ENCODE measurements at places on chromosomes 4 and X.

GRCh38 chrX:114906984-114907510 is 110.4 kb downstream of the IL13RA2 start:
- no peak for DNase-seq

DNA sequence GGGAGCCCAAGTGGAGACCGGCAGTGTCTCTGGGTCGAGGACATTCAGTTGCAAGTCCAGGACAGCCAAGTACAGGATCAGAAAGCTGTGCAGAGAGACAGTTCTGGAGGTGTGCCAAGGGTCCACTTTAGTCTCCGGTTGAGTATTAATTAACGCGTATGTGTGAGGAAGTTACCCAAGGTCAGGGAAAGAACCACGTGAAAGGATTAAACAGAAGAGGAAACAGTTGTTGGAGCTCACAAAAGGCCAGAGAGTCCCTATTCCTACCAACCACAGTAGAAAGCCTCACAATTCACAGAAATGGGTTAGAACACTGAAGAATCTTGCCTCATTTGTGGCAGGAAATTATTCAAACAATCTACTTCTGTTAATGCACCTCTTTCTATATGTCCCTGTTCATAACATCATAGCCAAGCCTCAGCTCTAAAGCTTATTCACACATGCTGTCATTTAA is 17.9 kb upstream of the NSUN7 start:
- DNase-seq = no peak

DNA sequence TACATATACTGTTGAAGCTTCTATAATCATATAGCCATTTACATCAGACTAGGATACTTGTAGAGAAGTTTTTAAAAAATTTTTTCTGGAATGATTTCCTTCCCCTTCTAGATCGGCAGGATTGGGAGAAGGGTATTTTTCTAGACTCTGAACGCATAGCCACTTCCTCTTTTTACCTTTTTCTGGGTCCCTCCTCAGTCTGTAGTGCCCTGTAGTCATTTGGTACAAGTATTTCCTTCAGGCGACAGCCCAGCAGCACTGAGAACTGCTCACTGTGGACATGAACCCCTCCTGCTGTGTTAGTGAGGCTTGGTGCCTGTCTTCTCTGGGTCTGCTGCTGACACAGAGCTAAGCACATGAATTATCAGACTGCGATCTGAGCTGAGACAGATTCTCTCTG is 255.4 kb downstream of the ARHGAP10 start:
- DNase-seq = no peak

DNA sequence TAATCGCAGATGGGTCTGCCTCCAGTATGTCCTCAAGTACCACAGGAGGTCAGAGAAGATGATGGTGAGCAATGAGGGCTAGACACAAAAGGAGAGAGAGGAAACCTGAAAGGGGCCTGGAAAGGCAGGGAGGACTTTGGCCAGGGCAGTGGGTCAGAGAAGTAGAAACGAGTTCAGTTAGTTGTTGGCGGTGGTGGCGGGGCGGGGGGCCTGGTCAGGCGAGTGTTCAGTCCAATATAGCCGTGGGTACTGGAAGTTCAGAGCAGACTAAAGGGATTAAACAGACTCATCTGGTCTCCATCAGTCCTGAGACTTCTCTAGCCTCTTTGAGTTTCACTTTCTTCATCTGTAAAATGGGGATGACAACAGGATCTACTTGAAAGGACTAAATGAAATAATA is 90.8 kb downstream of the TSPAN5 start:
- no peak for DNase-seq

- no peak for DNase-seq
These were observed 549.1 kb upstream of the EPHA5 start for GRCh38 chr4:66219401-66219800.

GRCh38 chr4:39291686-39292085 is 74.5 kb downstream of the RFC1 start:
- DNase-seq = no peak

- DNase-seq = no peak
These were observed at the start of gene ZFYVE28 for GRCh38 chr4:2417765-2418649. Gene ZFYVE28, minus strand, starts transcription at chr4:2418645. Its CDS starts 322 bp downstream, at chr4:2418323.

DNA sequence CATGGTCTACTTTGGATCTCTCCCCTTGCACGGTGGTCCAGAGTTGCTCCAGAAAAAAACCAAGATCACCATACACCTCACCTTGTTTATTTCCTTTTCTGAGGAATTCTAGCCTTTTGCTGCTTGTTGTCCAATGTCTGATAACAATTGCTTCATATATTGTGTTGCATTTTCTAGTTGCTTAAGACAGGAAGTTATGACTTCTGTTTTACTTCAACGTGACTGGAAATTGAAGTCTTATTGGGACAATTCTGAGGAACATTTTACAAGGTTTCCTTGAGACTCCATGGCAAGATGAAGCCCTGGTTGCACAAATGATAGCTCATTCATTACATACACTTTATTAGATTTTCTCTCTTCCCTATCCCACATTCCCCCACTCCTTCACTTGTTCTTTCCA is 5.2 kb downstream of the CXCL1 start:
- DNase-seq = no peak

GRCh38 chrX:16870862-16871815 is 977 bp upstream of the RBBP7 start:
- DNase-seq = peak; percentile 45

GRCh38 chr4:41155194-41155830 is 59.0 kb downstream of the APBB2 start:
- DNase-seq = no peak

DNA sequence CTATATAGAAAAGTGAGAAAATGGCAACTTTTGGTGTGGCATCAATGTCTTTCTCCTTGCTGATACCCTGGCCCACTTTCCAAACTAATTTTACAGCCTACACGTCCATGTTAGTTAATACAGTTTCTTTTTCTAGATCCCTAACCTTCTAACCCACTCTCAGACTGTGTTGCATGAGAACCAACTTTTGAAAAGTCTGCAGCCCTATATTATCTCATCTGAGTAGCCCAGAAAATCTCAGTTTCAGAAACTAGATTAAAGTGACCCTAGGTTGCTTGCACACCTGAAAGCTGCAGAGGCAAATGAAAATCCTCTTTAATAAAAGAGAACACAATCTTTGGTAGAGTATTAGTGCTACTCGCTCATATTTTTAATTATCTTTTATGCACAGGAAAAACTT is 371.6 kb upstream of the EMCN start:
- DNase-seq = no peak

DNA sequence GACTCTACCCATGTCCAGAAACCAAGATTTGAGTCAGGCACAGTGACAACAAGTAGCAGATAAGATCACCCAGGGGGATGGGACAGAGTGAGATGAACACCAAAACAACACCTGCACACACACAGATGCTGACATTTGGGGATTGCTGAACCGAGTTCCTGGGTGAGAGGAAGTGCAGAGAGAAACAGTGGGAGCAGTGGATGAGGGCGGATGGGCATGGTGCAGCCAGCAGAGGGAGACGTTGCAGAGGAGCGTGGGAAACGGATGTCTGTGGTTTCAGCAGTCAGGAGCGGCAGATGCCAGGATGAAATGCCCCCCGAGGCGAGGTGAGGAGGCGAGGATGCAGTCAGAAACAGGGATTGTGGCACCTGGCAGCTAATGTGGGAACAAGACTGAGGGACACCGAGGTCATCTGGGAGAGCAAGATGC is 78.6 kb upstream of the STS start:
- DNase-seq = no peak

DNA sequence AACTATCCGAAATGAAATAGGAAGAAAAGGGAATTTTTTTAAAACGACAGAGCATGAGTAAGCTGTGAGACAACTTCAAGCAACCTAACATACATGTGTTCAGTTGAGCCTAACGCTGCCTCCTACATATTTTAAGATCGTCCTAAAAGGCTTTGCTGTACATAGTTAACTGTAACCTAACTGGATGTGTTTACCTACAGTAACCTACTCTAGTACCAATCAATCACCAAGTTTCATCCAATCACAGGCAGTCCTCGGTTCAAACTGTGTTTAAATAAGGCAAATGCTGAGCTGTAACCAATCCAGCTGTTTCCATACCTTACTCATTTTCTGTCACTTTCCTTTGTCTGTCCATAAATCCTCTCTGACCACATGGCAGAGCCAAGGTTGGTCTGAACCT is 17.1 kb downstream of the RCHY1 start:
- no peak for DNase-seq

DNA sequence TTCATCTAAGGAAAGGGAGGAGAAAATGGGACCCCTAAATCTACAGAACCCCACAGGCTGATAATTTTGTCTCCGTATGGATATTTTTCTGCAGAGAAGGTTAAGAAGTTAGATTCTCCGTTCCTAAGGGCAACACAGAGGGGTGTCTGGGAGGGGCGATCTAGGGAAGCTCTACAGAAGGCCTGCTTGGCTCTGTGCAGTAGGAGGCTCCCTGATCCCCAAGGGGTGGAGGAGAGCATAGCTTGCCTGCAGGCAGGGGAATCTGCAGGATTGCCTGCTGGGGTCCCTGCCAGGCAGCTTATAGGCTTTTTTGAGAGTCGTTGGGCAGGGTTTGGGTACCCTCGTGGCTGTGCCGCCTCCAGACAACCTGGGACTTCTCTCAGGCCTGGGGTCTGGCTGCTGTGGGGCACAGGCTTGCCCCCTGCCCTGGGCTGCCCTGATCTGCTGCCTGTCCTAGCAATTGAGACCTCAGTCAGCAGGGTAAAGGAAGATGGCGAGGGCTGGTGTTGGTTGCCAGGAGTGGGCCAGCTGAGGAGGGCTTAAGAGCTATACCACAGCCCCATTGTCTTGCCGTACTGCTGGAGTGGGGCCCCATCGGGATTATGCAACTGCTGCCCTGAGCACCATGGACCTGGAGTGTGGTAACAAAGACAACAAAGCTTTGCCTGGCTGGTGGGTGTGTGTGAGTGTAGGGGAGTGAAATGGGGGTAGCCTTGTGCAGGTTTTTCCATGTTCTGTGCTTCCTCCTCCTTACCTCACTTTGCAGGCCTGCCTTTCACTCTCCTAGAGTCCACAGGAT is 74.1 kb downstream of the EFNB1 start:
- no peak for DNase-seq

DNA sequence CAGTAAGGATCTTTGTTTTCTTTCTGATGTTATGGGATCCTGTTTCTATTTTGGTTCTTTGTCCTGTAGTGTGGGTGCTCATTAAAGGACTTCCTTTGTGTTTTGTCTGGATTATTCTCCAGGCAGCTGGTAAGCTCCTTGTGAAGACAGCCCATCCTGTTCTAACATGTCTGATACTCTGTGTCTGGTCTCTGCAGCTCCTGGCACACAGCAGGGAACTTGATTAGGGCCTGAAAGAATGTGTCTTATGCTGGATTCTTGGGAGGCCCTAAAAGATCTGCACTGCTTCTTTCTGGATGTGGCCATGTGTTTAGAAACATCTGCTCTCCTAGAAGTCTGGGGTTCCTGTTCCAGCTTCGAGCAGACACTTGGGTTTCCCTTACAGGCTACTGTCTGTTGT is 38.1 kb upstream of the ATXN3L start:
- DNase-seq = no peak

- DNase-seq = no peak
These were observed 98.3 kb upstream of the ATOH1 start for GRCh38 chr4:93730251-93730650.

GRCh38 chr4:34417160-34417559 is 1827.2 kb downstream of the ARAP2 start:
- DNase-seq = no peak

DNA sequence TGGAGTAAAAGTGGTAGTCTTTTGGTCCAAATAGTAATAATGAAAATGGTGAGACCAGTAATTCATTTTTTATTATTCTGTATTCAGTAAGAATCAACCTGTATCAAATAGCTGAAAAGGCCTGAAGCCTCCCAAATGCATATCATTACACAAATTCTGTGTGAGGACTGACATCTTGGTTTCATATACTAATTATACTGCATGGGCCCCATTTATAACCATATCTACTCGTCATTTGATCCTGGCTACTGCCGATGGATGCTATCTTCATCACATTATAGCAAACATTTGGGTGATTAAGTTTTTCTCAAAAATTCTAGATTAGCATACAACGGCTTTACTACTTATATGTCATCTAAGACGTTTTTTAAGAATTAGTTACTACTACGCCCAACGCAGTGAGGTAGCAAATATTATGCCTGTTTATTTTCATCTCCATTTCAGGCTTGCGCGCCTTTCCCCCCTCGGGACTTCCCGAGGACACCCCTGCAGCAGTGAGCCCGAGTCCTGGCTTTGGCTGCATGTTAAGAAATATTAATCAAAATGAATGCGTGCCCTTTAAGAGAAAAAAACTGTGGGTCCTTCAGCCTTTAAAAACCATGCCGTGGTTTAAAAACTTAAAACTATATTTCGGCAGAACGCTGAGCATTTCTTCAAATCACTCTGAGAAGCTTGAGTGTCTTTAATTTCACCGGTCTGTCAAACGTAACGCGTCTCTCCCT is 814 bp upstream of the MMAA start:
- DNase-seq = no peak

DNA sequence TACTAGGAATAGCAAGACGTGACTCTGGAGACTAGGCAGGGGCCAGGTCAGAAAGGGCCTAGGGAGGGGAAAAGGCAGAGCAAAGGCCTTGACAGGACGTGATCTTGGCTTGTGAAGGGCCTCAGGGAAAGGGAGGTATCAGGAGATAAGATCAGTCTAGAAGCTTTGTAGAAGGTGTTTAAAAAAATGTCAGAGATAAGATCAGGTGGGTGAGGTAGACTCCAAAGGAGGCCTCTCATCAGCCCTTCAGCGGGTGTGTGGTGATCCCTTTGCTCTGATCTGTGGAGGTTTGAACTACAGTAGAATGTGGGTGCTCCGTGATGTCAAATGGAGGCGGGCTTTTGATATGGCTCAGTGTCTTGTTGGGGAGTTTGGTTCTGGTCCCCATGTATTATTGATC is 78.8 kb upstream of the PRPS1 start:
- no peak for DNase-seq

DNA sequence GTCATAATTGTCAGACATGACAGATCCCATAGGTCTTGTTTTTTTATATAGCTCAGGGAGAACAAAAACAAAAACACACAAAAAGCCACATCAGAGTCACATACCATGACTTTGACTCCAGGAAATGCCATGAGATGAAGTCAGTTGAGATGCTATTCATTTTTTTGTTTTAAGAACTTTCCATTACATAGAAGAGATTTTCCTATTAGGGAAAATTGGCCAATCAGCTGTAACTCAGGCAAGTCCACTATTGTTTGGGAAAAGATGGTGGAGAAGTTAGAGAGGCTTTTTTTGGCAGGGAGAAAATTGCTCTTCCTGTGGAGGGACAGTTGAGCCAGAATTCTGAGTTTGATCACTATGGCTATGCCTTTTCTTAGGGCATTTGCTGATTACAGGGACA is 72.6 kb downstream of the SMARCA5 start:
- DNase-seq = no peak

All from mesothelial cell of epicardium (in vitro differentiated cells).